ENCODE measurements at places on chromosomes 1 and 21. TPM values are rescaled to one million over a fixed set of nuclear protein-coding genes. Genes with fewer than 3 reads are reported as not detected.

GRCh38 chr1:80656014-80656636, 1144.6 kb upstream of the ADGRL2 start:
- DNase-seq, result peak; percentile 6

CTSK gene
- 5.8 TPM for total RNA-seq

DNA sequence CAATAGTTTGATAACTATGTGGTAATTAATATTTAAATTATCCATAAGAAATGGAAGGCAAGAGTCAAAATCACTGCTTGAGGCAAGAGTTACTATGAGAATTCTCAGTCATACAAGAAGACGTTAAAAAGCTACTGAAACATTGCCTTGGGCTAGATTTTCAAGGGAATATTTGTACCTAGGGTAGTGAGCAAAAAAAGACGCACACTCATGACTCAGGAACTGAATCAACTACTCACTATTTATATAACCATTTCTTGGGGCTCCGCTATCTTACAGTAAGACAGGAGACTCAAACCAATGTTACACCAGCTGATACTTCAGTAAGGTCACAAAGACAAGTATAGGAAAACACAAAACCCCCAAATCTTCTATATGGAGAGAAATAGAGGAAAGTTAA, 151.5 kb upstream of the RNPC3 start:
- no peak for DNase-seq

- DNase-seq, result no peak
Measured at GRCh38 chr1:54268762-54269297, 68.9 kb downstream of the MRPL37 start.

FAM177B gene
- total RNA-seq, result not detected

DNA sequence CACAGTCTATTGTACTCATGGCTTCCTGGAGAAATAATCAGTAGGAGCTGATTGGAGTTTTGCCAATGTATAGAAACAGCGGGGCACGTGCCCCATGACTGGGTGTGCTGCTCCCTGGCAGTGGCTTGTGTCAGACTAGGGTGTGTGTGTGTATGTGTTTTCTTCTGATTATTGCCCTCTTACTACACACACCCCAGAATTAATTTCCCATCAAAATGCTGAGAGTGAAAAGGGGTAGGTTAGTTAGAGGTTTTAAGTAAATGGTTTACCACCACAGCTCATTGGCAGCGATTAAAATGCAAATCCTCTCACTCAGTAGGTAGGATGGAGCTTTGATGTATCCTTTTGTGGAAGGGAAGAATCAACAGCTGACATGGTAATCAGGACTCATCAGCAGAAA, 29.9 kb downstream of the HHAT start:
- DNase-seq, result no peak
